EH (cell line): ENCODE measurements at places on chromosomes 6 and 20.

DNA sequence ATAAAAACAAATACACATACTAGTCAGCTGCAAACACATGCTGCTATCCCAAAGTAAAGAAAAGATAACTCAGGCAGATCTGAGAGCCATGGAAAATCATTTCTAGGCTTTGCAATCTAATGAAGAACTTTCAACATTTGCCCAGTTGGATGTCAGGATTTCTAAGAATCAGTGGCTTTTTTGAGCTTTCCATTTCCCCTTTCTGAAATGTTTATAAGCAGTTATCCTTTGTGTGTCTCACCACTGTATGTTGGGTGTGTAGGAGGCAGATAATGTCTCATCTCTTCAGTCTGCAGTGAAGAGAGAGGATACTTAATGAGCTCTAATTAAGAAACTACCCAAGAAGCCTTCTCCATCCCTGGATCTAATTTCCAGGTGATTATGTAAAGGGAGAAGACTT, 43.6 kb downstream of the RGS17 start:
- DNase-seq: no peak

DNA sequence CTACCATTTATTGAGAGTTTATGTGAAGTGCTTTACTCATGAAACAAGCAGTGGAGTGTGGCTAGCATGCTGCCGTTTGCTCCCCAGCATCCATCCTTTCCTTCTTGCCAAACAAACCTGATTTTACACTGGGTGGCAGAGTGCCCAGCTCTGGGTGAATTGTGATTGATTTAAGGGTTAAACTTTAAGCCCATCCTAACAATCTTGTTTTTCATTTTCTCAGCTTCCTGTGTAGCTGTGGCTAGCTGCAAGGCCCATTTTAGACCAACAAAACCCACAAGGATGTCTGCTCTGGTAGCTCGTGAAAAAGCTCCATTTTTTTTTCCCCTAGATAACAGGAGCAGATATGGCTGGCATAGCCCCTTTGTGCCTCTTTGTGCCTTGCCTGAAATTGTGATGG, 77.7 kb upstream of the KCNG1 start:
- no peak for DNase-seq

DNA sequence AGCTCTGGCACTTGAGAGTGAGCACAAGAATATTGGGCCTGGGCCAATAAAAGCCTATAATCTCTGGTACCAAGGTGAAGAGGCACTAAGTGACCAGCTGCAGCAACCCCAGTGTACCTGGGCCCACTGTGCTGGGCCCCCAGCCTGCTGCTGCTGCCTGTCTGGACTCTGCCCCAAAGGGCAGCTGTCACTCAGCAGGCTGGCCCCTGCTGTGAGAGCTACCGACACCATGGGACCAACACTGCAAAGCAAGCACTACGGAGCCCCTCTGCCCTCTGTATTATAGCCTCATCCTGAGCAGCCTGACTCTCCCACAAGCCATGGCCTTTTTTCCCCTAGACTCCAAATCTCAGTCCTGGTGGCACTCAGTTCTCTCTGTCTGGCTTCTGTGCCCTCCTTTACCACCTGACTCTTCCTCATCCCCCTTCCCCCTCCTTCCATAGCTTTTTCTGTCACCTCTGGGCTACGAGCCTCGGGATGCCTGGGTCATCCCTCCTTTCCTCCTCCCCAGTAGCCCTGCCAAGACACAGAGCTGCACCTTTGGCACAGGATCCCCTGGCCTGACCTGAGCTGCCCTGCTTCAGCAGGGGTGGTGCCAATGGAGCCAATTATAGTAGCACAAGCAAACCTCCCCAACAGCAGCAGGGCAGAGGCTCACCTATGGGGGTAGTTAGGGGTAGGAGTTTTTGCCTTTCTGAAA, 14.2 kb downstream of the RRP36 start:
- no peak for DNase-seq

DNA sequence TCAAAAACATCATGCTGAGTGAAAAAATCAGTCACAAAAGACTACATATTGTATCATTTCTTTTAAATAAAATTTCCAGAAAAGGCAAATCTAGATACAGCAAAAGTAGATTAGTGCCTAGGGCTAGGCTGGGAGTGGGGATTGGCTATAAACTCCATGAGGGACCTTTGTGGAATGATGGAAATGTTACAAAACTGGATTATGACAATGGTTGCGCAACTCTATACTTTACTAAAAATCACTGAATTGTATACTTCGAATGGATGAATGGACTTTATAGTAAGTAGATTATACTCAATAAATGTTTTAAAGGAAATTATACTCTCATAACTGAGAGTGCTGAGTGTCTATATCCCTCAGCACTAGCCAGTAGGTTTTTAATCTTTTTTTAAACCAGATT, 4.3 kb downstream of the HMGN3 start:
- DNase-seq: peak; percentile 4

DNA sequence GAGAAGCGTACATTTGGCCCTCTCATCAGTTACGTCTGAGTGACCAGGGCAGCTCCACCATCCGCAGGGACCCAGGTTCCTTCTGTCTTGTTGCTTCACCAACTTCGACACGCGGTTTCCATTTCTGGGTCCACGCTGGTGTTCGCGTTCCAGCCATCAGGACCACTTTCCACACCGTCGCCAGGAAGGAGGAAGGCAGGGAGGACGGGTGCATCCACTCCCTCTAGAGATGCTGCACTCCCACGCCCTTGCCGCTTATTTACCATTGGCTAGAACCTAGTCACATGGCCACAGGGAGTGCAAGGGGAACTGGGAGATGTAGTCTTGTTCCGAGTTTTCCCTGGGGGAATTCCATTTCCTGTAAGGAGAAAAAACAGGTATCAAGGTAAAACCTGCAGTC, 33.2 kb upstream of the SNX9 start:
- DNase-seq: no peak

DNA sequence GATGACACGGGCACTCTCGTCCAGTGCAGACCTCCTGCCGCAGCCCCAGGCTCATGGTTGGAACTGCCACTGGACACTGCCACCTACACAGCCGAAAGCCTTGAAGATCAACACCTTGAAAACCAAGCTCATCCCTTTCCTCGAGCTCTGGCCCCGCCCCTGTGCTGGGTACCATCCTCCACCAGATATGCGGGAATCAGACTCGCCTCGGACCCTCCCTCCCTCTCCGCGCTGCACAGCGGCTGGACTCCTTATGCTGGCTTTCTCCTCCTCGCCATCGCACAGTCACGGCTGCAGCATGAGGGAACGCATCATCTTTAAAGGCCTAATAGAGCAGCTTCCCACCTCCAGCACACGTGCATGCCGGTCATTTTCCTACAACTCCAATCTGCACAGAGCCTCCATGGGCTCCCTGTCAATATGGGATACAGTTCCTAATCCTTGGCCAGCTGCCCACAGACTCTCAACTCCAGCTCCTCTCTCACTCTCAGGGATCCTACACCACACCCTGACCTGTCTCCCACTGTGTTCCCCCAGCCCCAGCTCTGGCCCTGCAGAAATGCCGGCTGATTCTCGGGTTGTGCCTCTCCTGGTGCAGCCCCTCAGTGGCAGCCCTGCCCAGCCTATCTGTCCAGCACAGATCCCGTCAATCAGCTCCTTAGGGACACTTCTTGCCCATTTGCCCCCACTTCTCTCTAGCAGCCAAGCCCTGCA, 23.2 kb downstream of the TXNDC5 start:
- DNase-seq: no peak

DNA sequence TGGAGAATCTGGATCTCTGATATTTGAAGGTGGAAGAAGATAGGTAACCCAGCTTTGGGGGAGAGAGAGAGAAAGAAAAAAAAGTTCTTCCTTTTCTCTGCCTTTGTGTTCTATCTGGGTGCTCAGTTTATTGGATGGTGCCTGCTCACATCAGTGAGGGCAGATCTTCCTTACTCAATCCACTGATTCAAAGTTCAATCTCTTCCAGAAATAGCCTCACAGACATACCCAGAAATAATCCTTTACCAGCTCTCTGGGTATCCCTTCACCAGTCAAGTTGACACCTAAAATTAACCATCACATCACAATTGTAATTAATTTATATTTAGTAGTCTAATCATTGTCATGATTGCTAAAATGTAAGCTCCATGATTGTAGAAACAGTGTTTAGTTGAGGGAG, 189.1 kb downstream of the EPM2A start:
- no peak for DNase-seq

DNA sequence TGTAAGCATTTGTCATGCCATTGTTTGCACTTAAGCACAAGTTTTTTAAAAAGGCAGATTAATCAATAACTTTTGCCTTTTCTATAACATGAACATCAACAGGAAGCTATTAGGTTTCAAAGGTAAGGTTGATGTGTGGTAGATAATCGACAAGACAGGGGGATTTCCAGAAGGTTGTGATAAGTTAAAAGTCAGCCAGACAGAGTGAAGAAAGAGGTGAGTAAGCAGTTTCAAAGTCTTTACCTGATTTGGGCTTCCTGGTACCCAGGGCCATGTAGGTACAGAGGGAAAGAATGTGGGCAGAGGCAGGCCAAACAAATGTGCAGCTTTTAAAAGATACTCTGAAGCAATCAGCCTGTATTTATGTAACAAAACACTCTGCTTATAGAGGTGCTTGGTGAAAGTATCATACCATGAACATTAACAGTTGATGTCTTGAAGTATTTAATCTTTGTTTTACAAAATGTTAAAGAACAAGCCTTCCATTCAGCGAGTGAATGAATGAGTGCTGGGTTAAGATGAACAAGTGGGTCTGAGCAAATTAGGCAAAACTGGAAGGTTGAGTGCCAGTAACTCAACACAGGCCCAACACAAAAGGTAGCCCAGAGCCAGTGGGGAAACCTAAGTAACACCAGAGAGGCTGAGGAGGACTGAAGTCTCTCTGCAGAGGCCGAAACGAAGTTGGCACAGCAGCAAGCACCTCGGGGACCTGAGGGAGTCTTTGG, 60.2 kb downstream of the LRRC1 start:
- no peak for DNase-seq

DNA sequence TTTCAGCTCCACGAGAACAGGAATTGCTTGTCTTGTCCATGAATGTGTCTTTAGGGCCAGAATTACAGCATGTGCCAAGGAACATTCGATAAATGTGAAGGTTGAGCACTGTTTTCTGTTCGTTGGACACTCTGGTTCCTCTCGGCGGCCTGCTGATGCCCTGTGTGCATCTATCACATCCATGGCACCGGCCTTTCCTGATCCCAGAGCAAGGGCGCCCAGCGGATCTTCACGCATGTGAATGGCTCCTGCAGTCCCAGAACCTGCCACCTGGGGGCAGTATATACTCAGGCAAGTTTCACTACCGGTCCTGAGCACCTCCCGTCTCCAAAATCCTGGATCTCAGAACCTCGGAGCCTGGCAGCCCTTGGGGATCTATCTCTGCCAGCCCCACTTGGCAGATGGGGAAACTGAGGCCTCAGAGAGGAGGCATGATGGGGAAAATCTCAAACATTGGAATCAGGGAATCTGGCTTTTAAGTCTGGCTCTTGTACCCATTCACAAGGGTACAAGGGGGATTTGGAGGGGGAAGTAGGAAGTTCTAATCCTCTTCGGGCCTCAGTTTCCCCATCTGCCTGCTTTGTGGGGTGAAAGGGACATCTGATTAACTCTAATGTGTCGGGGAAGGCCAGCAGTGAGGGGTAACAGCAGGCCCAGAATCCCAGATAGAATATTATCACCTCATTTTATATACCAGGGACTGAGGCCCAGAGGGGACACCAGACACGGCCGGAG, 4.3 kb upstream of the CEBPB start:
- peak; percentile 82 for DNase-seq

GRCh38 chr20:62242176-62242575, 3.9 kb downstream of the OSBPL2 start:
- DNase-seq: no peak

DNA sequence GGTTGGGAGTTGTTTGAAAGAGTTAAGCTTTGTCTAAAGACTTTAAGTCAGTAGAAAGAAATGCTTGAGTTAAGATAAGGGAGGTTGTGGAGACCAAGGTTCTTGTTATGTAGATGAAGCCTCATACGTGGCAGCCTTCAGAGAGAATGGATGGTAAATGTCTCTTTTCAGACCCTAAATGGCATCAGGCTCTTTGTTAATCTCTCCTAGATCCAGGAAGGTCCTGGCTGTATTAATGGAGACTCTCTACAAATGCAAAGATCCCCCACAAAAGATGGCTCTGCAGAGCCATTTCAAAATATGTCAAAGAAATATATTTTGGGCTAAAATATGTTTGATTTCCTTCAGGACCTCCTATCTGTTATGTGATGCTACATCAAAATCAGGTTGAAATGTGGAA, 161.6 kb downstream of the ADAT2 start:
- no peak for DNase-seq

GRCh38 chr6:105646391-105646867, 243.5 kb upstream of the PREP start:
- DNase-seq: peak; percentile 15

GRCh38 chr6:165660857-165661663, 2.0 kb downstream of the PDE10A start:
- DNase-seq: no peak
